CD4-positive, alpha-beta T cell treated with Interleukin-17A for 4 hours (primary cell): ENCODE measurements at places on chromosomes 1 and 21.

- no peak for DNase-seq
These were observed 13.9 kb upstream of the BTG2 start for GRCh38 chr1:203291201-203292096.

GRCh38 chr1:41917076-41917475 is 1.6 kb downstream of the HIVEP3 start:
- DNase-seq, result no peak

- no peak for DNase-seq
These were observed 4.4 kb upstream of the IGFN1 start for GRCh38 chr1:201186192-201186591.

DNA sequence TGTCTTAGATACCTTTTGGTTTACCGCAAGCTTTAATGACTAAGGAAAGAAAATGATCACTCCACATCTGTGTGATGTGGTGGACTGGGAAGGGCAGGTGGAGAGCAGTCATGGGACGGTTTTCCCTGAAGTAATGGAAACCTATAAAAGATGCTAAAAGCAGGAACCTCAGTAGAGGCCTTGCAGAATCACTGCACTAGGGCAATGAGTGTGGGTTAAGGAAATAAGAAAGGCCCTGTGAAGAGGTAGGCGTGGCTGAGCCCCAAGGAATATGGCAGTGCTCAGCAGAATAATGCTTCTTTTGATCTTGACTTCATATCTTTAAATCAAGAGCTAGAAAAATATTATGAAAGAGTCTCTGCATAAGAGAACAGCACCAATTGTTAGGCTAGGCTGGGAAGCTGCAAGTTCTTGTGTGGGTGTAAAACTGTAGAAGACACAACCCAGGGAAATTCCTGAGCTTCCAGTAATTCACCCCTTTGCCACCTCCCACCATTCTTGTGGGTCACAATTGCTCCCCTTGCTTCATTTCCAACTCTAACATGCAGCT is 49.9 kb downstream of the CLCA4 start:
- DNase-seq, result no peak

DNA sequence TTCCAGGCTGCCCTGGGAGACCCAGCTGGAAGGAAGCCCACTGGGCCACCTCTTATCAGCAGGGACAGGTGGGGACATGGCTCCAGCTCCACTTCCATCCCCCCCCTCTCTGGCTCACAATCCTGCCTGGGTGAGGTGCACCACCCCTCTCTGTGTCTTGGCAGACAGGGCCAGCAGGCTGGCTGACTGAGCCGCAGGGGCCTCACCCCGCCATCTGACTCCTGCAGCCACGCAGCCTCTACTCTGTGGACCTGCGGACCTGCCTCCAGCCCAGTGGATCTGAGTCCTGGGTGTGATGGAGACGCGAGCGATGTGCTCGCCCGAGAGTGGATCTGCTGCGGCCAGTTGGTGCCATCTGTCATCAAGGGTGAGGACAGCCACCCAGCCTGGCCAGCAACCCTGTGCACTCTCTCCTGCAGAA is 30.1 kb downstream of the RCC2 start:
- no peak for DNase-seq

DNA sequence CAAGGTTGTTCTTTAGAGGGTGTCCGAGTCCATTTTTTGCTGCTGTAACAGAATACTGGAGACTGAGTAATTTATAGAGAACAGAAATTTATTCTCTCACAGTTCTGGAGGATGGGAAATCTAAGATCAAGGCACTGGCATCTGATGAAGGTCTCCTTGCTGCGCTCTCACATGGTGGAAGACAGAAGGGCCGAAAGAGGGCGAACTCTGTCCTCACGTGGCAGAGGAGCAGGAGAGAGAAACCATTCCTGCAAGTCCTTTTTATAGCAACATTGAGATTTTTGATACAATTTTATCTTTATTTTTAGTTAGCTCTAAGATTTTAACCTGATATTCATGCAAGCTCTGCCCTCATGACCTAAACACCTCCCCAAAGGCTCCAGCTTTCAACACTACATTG is 48.3 kb downstream of the ATG4C start:
- DNase-seq, result no peak

DNA sequence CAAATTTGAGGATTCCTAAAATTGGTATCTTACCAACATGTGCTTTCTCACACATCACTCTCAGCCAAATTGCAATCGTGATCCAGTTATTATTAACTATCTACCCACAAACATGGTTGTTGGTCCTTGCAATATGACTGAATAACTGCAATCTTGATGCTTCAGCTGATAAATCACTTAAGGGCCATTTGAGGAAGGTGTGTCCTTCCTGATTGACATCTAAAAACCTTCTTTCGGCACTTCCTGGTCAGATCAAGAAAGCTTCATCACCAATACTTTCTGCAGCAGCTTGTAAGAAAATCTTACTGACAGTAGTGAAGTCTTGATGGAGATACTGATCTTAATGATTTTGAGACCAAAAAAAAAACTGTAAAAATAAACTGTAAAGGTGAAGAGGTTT is 48.5 kb upstream of the KCTD3 start:
- no peak for DNase-seq

- DNase-seq, result no peak
These were observed 17.1 kb downstream of the ACOT11 start for GRCh38 chr1:54565113-54565501.

DNA sequence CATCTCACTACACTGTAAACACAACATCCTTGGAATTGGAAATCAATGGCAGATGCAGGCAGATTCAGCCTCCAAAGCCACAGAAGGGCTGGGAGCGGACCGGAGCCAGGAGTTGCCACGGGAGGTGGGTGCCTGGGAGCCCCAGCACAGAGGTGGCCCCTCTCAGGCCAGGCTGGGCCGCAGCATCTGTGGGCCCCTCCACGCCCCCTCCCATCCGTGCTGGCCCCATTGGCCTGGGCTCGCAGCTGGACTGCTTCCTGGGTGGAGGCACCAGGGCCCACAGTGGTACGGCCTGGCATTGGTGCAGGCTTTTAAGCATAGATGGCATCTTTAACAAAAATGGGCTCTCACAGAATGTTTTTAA is 64.2 kb downstream of the SLX9 start:
- no peak for DNase-seq

- DNase-seq, result no peak
These were observed 82.0 kb downstream of the VWA5B1 start for GRCh38 chr1:20372676-20373075.

GRCh38 chr1:156511644-156512043 is 11.1 kb upstream of the MEF2D start:
- no peak for DNase-seq

DNA sequence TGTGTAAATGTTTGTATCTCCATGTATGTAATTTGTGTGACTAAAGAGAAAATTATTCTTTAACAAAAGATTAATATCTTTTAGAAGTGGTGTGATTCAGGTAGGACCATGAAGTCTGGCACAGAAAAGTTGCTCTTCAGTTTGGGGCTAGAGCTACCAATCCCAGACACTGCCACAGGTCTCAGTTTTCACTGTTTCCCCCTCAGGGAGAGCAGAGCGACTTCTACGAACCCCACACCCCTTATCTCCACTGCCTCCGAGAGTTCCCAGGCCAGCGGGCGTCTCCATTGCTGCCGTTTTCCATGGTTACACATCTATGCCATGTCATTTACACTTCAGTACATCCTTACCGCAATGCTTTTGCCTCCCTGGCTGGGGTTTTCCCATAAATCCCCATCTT is 93.0 kb upstream of the SMYD2 start:
- DNase-seq, result no peak

- DNase-seq, result no peak
These were observed 97.6 kb upstream of the CD34 start for GRCh38 chr1:208008534-208008933.

DNA sequence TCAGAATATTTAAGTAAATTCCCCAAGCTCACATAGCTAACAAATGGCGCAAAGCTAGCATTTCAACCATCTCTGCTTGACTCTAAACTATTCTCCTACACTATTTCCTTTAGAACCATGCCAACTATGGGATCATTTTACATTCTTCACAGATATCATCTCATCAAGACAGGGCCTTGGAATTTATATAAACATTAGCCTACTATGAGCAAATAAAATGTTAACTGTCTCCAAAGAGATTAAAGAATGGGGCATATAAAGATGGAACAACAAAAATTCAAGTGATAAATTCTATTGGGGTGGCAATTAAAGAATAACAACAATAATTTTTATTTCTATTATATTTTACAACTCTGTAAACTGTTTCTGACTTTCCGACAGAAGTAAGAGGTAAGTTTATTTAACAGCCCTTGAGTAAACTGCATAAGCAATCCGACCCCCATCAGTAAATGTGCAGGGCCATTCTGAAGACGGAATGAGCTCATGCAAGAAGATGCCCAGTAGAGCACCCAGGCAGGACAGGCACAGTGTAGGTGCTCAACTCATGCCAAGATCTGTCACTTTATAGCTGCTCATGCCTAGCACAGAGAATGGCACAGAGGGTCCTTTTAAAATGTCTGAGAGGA is 261.9 kb downstream of the VAV3 start:
- no peak for DNase-seq

- no peak for DNase-seq
These were observed 227.9 kb downstream of the KCNT2 start for GRCh38 chr1:196380316-196380715.

DNA sequence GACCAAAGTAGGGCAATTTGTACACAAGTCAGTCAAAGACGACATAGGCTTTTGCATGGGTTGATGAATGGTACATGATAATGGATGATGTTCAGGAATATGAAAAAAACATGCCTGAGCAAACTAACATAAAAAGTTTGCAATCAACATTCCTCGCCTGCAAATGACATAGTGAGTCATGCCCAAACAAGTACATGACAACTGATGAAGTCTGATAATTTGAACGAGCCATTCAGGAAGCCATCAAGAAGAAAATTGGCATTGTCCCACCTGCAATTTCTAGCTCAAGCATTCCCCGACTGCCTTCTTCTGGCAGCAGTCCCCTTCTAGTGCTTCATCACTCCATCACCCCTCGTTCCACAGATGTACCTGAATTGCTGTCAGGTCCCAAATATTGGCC is 118.4 kb upstream of the NR5A2 start:
- no peak for DNase-seq

- peak; percentile 35 for DNase-seq
These were observed 1.4 kb downstream of the MAGI3 start for GRCh38 chr1:113391649-113392271.

GRCh38 chr21:43826623-43826974 is 37.2 kb downstream of the RRP1 start:
- DNase-seq, result no peak

DNA sequence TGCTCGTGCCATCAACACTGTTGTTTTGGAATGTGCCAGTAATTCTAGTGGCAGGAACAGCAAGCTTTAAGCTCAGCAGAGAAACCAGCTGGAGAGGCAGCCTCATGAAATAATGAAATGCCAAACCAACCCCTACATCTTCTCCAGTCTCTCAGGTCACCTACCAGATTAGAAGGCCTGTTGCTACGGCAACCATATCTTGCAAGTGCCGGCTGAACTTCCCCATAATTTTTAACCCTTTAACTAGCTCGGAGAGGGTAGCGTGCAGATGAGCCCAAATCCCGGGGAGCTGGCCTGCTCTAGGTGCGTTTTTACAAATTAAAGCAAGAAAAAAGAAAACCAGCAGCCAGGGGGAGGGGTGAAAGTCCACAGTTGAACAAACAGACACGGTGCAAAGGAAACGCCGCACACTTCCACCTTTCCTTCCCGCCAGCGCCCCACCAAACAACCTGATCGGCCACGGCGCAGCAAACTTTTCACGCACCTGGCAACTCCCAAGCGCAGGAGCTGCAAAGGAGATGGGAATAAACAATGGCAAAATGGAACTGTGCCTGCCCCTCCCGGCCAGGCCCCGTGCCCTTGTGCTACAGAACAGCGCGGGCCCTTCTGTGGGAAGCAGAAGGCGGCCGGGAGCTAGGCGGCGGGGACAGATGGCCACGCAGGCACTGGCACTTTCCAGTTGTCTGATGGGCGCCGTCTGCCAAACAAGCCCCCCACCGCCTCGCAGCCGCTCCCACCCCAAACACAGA is 50.1 kb downstream of the SSBP3 start:
- peak; percentile 48 for DNase-seq

- no peak for DNase-seq
These were observed 18.3 kb upstream of the IL22RA1 start for GRCh38 chr1:24161270-24161669.

DNA sequence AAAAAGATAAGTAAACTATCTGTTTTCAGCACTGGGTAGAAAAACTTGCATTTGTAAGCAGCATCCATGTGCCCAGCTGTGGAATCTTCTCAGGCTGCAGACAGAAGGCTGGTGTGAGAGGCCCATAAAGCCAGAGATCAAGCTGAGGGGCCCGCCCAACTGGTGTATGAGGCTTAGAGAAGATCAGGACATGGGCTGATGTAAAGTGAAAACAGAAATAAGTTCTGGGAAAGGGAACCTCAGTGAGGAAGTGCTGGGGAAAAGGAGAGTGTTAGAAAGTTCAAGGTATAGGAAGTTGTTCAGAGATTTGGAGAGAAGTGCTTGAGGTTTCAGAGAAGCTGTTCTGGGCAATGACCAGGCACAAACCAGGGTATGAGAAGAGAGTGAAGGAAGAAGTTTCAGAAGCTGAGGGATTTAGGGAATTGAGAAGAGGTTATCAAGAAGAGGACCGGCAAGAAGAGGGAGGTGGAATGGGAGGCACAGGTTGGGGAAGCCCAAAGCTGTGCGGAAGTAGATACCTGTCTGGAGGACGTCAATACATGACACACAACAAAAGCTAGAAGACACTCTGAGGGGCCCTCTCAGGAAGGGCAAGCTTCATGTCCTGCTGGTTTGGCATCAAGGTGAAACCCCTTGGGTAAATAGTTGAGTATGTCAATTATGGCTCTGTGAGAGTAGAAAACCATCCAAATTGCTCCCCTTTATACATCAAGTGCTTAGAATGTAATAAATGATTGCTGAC is 2.7 kb upstream of the CD5L start:
- no peak for DNase-seq

DNA sequence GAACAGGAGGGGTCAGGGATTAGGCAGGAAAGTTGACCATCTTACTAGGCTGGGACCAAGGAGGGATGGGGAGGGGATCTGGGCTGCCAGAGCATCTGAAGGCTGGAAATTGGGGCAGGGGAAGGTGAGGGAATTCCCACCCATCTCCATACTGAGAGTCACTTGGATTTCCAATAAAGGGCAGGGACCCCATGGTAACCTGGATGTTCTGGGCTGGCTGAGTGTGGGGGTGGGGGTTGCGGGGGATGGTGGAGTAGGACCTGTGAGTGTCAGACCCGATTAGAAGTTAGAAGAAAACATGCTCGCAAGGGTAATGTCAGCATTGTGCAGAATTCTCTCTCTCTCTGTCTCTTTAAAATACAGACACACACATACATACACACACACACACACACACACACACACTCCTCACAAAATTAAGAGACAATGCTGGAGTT is 40.0 kb upstream of the EPS15 start:
- DNase-seq, result no peak

- no peak for DNase-seq
These were observed 9.3 kb upstream of the DCAF6 start for GRCh38 chr1:167927046-167927754.

DNA sequence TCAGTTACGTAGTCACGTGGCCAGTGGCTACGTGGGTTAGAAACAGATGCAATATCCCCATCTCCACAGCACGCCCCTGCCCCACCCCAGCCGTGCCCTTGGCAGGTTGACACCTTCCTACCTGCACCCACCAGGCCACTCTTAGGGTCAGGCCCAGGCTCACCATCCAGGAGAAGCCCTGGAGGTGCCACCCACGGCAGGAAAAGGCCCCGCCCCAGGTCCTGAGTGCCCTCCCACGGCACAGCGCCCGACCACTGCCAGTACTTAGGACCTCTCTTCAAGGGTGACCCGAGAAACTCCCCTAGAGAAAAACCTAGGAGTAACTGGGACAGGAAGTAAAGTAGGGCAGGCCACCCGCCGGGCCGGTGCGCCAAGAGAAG is 1.5 kb downstream of the C1orf35 start:
- no peak for DNase-seq

- DNase-seq, result no peak
These were observed 27.6 kb upstream of the MAP3K7CL start for GRCh38 chr21:29102791-29103257.
